Stimulated activated CD4-positive, alpha-beta T cell treated with anti-CD3 and anti-CD28 coated beads, TNF-alpha, amount 100 ng/mL, for 48 hours (primary cell): ENCODE measurements at places on chromosomes 2 and 18.
A peak's percentile ranks its signal among the peaks of the same experiment; 100 is the strongest.

DNA sequence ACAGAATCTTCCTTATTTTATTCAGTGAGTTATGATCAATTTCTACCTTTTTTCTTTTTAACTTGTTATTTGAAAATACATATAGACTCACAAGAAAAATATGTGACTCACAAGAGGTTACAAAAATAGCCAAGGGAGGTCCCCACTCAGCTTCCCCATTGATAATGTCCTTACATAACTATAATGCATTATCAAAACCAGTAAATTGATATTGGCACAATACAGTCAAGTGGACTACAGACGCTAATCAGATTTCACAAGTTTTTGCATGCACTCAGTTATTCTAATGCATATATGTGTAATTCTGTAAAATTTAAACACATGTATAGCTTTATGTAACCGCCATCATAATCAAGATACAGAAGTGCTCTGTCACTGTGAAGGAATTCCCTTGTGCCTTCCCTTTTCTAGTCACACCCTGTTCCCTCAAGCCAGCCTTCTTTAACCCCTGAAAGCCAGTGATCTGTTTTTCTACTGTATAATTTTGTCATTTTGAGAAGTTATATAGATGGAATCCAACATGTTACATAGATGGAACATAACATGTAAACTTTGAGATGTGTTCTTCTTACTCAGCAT lies 118.4 kb downstream of the ALMS1 start:
- DNase-seq, result no peak

DNA sequence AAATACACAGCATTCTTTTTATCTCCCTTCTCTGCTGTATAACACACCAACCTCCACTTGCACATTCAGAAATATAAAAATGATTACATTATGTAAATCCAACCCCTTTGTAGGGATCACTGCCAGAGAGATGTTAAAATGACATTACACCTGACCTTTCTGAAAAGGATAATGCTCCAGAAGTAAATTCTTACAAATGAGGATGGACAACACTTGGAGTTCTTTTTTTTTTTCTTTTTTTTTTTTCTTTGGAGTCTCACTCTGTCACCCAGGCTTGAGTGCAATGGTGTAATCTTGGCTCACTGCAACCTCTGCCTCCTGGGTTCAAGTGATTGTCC lies 20.3 kb upstream of the AGFG1 start:
- no peak for DNase-seq

- peak; percentile 15 for DNase-seq
Observed at GRCh38 chr2:213246497-213247281, 37.6 kb upstream of the SPAG16 start.

DNA sequence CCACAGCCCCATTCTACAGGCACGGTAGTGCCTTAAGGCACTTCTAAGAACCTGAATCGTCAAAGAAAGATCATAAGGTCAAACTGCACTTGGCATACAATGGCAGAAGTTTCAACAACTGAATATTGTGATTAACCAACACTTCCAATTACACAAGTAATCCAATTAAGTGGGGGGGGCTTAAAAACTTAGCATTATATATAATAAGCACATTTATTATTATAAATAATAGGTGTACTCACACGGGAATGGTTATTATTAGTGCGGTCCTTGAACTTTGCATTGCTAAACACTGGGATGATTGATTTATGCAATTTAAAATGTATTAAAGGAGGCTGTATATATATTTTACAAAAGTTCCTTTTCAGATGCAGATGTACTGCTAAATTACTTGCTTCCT lies 7.6 kb downstream of the APCDD1 start:
- DNase-seq, result no peak

DNA sequence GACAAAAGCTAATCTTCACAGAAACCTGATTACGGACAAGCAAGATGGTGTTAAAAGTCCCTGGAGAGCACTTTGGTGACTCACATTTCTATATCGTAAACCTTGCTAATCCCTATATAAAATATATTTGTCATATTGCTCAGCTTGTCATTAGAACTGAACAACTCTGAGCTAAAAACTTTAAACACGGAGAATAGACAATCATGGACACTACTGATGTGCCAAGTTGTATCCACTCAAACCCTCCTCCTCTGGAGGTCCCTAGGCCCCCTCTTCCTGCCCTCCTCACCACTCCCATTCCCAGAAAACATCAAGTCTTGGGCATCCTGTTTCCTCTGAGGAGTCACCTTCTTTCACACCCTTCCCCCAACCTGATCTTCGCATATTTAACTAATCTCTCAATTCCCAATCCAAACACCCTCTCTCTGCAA lies 138.7 kb upstream of the PID1 start:
- no peak for DNase-seq

- no peak for DNase-seq
Observed at GRCh38 chr2:218607436-218608115, at the start of gene PLCD4. Gene PLCD4, plus strand, starts transcription at chr2:218607899. Its CDS starts 7,841 bp downstream, at chr2:218615740.

DNA sequence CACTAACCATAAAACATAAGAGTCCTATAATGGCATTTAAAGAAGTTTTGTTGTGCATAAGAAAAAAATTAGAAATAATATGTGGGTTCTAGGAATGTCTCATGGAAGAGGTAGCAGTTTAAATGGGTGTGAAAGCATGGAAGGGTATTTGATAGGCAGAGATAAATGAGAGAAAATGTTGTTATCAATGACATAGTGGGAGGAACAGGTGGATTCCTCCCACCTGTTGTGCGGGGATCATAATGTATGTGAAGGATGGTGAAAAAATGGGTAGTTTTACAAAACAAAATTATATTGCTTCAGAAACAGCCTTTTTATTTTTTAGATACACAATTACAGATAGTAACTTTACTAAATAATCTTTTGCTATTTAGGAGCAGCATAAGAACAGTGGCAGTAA lies 41.7 kb downstream of the RIT2 start:
- DNase-seq, result no peak
